Renal cortical epithelial cell (primary cell): ENCODE measurements at places on chromosomes 1 and 21. TPM values are rescaled to one million over a fixed set of nuclear protein-coding genes. Genes with fewer than 3 reads are reported as not detected.

DNA sequence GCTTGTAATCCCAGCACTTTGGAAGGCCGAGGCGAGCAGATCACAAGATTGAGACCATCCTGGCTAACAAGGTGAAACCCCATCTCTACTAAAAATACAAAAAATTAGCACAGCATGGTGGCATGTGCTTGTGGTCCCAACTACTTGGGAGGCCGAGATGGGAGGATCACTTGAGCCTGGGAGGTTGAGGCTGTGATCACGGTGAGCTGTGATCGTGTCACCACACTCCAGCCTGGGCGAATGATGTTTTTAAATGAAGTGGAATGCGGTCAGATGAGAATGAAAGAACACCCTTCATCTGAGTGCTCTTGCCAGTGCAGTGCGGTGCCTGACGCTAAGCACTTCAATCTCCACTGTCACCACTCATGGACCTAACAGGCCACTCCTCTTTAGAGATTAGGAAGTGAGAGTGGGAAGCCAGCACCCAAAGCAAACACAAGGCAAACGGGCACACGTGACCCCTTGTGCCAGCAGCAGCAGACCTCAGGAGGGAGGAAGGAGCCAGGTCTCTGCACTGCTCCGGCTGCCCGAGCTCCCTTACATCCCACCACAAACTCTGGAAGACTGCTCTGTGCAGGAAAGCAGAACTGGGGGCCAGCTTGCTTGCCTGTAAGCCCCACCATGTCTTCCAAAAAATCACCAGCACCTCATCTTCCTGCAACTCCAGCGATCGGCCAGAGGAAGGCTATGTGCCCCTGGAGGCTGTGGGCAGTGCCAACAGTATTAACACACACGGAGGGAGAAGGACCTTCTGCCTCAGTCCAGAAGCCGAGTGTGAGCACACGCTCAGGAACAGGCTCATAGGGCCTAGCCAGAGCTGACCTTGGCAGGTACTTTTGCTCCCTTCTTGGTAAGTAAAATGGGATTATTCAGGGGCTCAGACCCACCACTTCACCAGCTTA, 9.7 kb downstream of the CTNNBIP1 start:
- DNase-seq, result no peak

GRCh38 chr1:162329826-162330225, 46.8 kb downstream of the SPATA46 start:
- DNase-seq, result no peak

The HJV gene
- total RNA-seq, result not detected in 2 replicates

The NBPF6 gene
- not detected in 2 replicates for total RNA-seq

The TRIM63 gene
- not detected in 2 replicates for total RNA-seq
